ENCODE measurements at places on chromosomes 1 and 21. TPM values are rescaled to one million over a fixed set of nuclear protein-coding genes. Genes with fewer than 3 reads are reported as not detected.

The GNG4 gene
- 1.5 TPM for total RNA-seq

DNA sequence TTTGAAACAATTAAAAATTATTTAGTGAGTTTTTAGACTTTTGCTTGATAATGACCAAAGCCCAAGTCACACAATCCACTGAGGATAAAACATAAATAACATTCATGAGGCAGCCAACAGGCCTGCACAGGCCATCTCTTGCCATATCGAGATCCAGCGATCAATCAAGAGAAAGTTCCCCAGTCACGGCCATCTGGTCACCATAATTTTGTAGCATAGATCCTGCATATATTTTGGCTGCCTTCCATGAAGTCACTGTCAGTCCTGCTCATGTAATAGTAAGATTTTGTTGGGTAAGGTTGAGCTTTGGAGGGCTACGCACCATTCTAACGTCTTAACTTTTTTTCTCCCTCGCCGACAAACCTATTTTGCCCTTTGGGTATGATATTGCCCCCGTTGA, 17.5 kb downstream of the KPNA6 start:
- no peaks in the 10 kb centered on the region for H3K27me3 ChIP-seq
- no peaks in the 10 kb centered on the region for H3K36me3 ChIP-seq
- DNase-seq: no peak
- H3K27ac ChIP-seq: no peak overlapping the region
- no peak overlapping the region for H3K4me3 ChIP-seq

The MAP10 gene
- total RNA-seq: 1.5 TPM

- no peak for DNase-seq
- no peaks in the 10 kb centered on the region for H3K36me3 ChIP-seq
- peak overlapping the region; percentile 67 for H3K27ac ChIP-seq
- peaks cover 62% of the 10 kb centered on the region for H3K4me1 ChIP-seq
These were observed 32.9 kb downstream of the JAK1 start for GRCh38 chr1:64933296-64934070.

DNA sequence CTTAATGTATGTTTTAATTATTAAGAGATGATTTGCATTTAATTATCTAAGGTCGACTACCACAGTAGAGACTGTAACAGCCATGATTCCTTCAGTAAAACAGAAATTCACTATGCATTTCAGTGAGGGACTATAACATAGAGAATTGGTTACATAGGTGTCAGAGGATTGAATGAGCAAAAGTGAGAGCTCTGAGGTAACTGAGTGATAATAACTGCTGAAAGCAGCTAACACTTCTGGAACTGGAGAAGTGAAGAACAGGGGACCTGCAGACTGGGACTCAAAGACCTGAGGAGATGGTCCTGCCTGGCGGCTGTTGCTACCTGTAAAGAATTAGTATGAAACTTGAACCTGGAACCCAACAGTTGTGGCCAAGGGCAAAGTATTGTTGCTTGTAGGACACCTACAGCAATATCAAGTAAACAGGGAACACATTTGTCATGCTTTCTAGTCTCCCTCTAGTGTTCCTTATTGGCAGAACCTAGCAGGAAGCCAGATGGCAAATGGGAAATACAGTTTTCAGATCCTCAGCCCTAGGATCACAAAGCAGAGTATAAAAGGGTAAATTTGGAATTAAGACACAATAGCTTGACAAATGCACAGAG, 110.6 kb downstream of the HS2ST1 start:
- no peak overlapping the region for H3K27ac ChIP-seq
- no peak for DNase-seq
- no peaks in the 10 kb centered on the region for H3K4me1 ChIP-seq
- no peaks in the 10 kb centered on the region for H3K27me3 ChIP-seq
- no peak overlapping the region for H3K4me3 ChIP-seq

DNA sequence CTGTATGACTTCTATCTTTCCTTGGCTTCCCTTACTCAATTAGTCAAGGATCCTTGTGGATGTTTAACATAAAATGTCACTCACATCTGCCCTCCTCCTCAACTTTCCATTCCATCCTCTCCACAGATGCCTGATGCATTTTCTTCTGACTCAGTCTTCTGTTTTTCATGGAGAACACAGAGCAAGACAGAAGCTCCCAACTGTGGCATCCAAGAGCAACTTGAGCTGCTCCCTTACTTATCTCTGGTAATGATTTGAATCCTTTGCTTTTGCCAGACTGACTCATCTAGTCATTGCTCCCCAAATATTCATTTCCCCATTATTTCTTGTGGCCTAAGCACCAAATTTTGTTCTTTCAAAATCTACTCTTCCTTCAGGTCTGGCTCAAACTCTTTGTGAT, 120.6 kb downstream of the LYPLAL1 start:
- peaks cover 33% of the 10 kb centered on the region for H3K4me1 ChIP-seq
- H3K4me3 ChIP-seq: no peak overlapping the region
- H3K27me3 ChIP-seq: no peaks in the 10 kb centered on the region
- DNase-seq: no peak
- no peak overlapping the region for H3K27ac ChIP-seq

- no peak for DNase-seq
- no peaks in the 10 kb centered on the region for H3K27me3 ChIP-seq
- H3K36me3 ChIP-seq: peaks cover 13% of the 10 kb centered on the region
- peaks cover 71% of the 10 kb centered on the region for H3K4me1 ChIP-seq
These were observed 4.2 kb upstream of the PMVK start for GRCh38 chr1:154940651-154941194.

The CLIC6 gene
- total RNA-seq: under 0.01 TPM

DNA sequence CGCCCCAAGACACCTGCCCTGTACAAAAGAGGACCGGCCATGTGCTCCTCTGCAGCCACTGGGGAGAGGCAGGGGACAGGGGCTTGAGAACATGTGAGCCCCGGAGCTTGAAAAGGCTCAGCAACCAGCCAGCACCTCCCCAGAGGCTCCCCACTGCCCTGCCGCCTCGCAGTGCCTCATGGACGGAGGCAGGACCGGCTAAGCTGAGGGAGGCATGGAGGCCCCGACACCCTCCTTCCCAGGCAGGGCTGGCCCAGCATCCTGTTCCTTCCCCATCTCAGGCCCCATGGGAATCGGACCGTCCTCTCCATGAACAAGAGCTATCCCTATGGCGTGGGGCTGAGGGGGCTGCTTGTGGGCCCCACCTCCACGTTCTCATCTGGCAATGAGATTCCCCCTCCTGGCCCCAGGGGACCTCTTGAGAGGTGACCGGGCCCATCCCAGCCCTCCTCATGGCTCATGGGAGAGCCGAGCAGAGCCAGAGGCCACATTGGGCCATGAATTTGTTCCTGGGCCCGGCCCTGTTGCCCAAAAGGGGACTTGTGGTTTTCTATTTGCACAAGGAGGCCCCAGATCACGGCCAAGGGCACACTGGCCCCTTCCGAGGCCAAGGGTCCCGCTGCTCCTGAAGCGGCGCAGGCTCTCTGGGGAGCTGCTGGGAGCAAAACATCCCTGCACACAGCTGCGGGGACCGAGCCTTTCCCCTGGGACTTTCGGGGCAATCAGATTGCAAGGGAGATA, 65.2 kb upstream of the ARHGEF16 start:
- no peak for DNase-seq
- no peaks in the 10 kb centered on the region for H3K36me3 ChIP-seq
- H3K27me3 ChIP-seq: peaks cover 28% of the 10 kb centered on the region
- peaks cover 13% of the 10 kb centered on the region for H3K4me1 ChIP-seq
- H3K27ac ChIP-seq: no peak overlapping the region

DNA sequence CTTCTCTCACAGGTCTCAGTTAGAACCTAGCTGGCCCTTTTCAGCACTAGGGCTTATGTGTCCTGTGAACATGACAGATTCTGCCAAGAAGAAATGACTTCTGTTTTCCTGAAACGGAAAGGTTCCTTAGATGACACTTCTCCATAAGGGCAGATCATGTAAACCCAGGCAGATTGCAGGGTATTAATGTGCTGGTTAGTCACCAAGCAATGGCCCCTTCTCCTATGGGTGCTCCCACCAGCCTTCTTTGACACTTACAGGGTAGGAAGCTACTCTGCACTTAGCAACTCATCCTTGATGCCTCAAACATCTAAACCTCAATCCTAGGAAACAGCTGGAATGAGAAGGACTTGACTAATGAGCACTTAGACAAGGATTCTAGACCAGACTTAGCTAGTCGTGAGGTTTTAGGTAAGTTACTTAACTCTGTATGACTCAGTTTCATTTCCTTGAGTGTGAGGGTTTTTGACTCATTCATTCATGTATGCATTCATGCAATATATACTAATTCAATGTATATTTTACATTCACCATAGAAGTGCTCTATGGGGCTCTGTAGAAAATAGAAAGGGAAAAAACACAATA, 74.1 kb upstream of the PLXNA2 start:
- no peak overlapping the region for H3K4me3 ChIP-seq
- no peak overlapping the region for H3K27ac ChIP-seq
- H3K4me1 ChIP-seq: no peaks in the 10 kb centered on the region
- DNase-seq: no peak
- H3K27me3 ChIP-seq: no peaks in the 10 kb centered on the region

DNA sequence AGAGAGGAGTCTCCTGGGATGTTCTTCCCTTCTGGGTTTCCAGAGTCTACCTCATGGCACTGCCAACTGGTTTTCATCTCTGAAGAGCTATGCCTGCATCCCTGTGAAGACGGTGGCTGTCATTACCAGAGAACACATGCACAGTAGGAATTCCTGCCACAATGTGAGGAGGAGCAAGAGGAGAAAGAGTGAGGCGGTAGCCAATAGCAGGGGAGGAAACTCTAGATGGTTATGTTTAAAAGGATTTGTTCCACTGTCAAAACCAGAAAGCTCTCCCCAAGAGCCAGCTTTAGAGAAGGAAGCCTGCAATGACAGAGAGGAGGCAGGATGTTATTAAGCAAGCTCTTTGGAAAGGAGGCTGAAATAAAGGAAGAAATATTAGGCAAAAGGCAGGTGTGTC, 12.3 kb downstream of the LMX1A start:
- no peaks in the 10 kb centered on the region for H3K27me3 ChIP-seq
- H3K4me3 ChIP-seq: no peak overlapping the region

DNA sequence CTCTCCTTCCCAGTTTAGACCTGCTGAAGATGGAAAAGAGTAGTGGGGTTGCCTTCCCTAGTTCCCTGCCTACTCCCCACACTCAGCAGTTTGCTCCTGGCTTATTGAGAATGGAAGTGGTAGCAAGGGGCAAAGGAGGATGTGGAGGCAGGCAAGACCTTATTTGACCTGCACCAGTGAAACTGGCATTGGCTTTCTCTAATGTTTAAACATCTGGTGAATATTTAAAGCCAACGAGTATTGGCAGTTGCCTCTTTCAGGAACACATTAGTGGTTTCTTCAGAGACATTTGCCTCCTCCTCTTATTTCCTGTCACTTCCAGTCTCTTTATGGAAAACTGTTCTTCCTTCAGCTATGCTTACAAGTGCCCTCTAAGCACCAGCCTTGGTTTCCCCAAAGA, 62.4 kb upstream of the VAV3 start:
- no peaks in the 10 kb centered on the region for H3K36me3 ChIP-seq
- no peak overlapping the region for H3K4me3 ChIP-seq
- DNase-seq: no peak

The HFM1 gene
- total RNA-seq: 1.6 TPM
